ENCODE measurements at places on chromosomes 6 and 20.
A peak's percentile ranks its signal among the peaks of the same experiment; 100 is the strongest.

GRCh38 chr6:170200458-170200891 is 90.4 kb downstream of the DLL1 start:
- DNase-seq: no peak

DNA sequence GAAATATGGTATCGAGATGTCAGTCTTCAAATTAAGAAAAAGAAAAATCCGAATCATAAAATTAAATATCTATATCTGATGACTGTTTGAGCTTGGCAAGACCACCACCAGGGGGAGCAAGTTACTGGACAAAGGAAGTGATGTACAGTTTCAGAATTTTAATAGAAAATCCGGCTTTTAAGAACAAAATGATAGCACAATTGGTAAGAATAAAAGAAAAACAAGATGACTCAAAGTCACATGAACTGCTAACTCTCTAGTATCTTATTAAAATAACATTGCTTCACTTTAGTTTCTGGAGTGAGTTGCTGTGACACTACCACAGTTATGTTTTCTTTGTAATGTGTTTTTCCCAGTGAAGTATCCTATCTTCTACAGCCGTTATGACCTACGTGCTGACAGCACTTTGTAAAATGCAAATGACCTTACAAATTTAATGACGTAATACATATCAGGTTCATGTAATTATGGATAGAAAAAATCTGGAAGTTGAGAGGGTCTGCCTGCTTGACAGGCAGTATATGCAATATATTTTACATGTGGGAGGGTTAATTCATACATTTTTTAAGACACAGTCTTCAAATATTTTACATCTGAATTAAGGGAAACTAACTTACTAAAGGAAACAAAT is 405.3 kb upstream of the HS3ST5 start:
- peak; percentile 4 for DNase-seq

- DNase-seq: no peak
Measured at GRCh38 chr6:91094341-91094740, 507.5 kb upstream of the MAP3K7 start.

- DNase-seq: peak; percentile 21
Measured at GRCh38 chr20:45857882-45858216, 435 bp downstream of the ZSWIM3 start.

GRCh38 chr20:63138855-63139341 is 77.0 kb downstream of the YTHDF1 start:
- DNase-seq: no peak

DNA sequence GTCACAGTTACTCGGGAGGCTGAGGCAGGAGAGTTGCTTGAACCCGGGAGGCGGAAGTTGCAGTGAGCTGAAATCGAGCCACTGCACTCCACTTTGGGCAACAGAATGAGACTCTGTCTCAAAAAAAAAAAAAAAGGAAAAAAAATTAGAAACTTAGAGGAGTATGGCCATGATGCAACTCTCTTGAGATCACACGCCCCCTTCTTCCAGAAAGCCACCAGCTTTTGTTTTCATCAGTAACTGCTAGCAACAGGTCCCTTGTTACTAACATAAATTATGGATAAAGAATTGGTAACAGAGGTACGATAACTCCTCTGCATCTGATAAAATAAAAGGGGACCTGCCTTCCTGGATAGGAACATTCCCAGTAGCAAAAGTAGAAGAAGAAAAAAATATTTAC is 308.2 kb downstream of the CD83 start:
- DNase-seq: no peak

GRCh38 chr20:41052742-41053419 is 24.3 kb downstream of the TOP1 start:
- DNase-seq: no peak

DNA sequence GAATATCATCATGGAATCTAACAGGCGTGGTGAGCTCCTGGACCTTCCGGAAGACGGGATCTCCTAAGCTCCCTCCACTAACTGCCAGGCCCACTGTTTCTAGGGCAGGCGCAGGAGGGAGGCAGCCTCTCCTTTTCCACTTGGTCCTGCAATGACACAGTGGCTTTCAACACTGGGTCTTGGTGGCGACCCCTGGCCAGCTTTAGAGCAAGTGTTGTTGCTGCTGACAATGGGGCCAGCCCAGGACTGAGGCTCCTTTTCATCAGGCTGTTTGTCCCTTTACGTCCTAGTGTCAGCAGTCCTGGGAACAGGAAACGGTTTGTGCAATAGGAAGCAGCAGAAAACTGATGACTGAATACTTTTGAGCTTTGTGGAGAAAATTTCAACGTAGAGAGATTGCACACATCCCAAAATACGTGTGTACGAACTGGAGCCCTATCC is 9.7 kb upstream of the QKI start:
- no peak for DNase-seq

DNA sequence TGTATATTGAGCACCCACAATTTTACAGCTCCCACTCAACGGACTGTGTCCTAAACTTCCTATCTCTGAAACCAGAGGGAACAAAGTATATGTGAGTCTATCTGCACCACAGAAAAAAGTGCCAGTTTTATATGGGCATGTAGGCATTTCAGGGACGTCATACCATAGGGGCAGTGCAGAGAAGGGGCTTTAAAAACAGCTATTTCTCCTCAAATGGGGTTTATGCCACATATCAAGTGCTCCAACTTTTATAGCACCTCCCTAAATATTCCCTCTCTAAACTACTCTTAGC is 28.9 kb upstream of the ASF1A start:
- DNase-seq: no peak

DNA sequence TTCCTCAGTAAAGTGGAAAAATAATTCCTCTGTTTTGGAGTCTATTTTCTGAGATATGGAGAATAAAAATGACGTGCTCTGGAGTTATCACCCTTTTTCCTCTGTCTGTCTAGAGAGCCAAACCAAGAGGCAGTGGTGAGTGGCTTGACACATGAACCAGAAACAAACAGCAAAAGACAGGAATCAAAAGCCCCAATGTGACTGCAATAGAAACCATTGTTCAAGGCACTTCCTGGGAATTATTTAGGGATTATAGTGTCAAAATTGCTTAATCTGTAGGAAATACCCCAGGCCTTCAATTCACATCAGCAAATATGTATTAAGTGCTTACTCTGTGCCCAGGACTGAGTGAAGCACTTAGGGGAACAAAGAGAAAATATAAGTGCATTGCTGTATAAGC is 560.4 kb upstream of the JAG1 start:
- DNase-seq: no peak

DNA sequence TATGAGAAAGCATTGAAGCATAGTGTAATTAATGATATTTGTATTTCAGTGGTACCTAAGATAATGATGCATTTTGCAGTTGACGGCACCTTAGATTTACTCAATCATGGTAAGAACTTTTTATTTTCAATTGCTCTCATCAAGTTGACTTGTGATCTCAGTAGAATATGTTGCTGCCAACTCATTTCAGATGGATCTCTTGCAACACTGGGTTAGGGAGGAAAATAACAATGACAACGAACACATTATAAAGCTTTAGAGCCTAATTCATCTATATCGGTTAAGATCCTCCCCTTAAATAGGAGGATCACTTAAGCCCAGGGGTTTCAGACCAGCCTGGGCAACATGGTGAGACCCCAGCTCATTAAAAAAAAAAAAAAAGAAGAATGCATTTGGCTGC is 18.0 kb upstream of the TBC1D22B start:
- DNase-seq: no peak

- no peak for DNase-seq
Measured at GRCh38 chr20:57251344-57251743, 15.1 kb downstream of the BMP7 start.

DNA sequence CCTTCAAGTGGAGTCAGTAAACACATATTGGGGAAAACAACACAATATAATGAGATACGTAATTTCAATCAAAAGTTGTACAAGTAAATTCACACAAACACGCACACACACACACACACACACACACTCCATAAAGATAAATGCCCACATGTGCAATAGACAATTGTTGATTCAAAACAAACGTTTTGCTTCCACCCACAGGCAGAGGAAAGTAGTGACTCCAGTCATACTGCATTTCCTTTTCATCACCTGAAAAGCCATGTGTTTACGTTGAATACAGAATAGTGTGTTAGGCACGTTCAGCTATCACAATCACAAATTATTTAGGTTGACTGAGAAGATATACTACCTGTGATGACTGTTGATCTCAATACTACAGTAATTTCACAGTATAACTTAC is 443.8 kb upstream of the MANEA start:
- DNase-seq: no peak

DNA sequence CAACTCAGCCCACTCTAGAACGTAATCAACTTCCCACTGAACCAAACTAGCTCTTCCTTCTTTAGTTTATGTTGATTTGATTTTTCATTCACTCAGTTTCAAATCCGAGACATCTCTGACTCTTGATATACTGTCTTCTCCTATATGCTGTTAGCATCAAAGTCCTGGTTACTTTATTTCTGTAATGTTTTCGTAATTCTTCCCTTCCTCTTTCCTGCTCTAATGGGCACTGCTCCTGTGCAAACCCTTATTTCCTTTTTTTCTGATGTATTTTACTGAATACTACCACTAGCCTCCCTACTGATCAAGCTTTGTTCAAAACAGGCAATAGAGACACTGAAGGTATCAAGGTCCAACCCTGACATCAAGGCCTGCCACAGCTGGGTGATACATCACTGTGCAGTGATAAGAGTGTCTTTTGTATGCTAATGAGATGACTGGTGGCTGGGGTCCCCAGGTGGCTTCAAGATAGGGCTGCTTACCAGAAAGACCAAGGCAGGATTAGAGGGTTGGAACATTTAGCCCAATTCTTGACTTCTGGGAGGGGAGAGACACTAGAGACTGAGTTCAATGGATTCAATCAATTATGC is 95.2 kb downstream of the KIF13A start:
- DNase-seq: no peak

GRCh38 chr6:166194914-166195859 is 27.5 kb upstream of the TBXT start:
- DNase-seq: no peak

- DNase-seq: no peak
Measured at GRCh38 chr20:19631410-19631809, 126.6 kb upstream of the RIN2 start.

- no peak for DNase-seq
Measured at GRCh38 chr20:23774081-23774480, 23.3 kb upstream of the CST1 start.

GRCh38 chr20:19937218-19937617 is 79.9 kb upstream of the NAA20 start:
- DNase-seq: peak; percentile 4

GRCh38 chr6:40965046-40965445 is 74.0 kb downstream of the UNC5CL start:
- DNase-seq: no peak

- no peak for DNase-seq
Measured at GRCh38 chr20:55880361-55880760, 125.0 kb downstream of the CBLN4 start.

DNA sequence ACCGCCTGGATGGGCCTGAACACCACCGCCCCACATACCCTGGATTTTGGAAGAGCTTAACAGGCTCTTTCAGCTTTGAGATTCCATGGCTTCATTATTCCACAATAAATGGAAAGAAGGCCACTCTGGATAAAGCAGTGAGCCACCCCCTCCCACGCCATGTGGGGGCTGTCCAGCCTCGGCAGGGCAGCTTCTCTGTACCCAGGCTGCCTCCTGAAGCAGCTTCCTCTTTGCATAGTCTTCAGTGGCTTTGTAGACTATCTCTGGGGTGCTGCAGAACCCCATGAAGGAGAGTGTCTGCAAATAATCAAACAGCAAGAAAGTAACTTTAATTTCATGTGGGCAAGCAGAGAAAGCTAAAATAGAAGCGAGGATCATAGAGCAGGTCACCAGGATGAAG is 96.6 kb upstream of the NXT1 start:
- no peak for DNase-seq

- no peak for DNase-seq
Measured at GRCh38 chr6:143966312-143966711, 41.7 kb downstream of the PLAGL1 start.

DNA sequence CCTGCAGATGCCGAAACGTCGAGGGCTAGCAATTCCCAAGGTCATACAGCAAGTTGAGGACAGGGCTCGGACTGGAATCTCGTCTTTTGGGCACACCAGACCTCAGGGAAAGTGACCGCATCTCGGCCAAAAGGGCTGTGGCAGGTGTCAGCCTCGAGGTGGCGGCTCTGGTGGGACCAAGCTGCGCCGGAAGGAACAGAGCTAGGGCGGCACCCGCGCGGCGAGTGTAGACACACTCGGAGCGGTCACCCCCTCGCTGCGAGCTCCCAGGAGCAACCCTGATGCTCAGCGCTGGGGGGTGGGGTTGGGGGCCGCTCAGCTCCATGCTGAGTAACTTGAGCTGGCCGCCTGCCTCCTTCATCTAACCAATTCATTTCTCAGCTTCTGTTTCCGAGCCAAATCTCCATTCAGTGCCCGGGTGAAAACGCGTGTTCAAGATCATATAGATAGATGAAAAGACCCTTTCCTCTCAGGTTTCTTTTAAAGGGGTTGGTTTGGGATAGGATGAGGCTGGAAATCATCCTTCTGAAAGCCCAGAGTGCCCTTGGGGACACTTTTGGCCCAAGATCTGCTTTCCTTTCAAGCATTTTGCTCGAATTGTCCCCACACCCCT is 2.2 kb upstream of the TUBB2B start:
- peak; percentile 27 for DNase-seq

DNA sequence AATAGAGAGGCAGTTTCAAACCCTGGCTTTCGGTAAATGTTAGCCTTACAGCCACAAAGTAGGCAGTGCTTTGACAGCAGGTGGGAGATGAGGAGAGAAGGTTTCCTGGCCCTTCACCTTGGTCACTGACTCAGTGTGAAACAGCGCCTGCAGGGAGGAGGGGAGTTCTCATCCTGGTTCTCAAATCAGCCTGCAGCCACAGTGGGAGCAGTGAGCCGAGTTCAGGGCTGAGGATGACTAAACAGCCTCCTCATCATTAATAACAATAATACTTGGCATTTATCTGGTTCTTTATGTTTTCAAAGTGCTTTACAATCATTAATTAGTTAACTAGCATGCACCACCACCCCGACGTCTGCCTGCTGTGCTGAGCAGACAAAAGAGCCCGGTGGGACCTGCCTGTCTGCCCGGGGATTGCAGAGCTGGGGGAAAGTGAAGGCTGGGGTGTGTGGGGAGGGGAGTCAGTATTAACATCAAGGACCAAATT is 59.6 kb downstream of the PRDM1 start:
- DNase-seq: no peak

DNA sequence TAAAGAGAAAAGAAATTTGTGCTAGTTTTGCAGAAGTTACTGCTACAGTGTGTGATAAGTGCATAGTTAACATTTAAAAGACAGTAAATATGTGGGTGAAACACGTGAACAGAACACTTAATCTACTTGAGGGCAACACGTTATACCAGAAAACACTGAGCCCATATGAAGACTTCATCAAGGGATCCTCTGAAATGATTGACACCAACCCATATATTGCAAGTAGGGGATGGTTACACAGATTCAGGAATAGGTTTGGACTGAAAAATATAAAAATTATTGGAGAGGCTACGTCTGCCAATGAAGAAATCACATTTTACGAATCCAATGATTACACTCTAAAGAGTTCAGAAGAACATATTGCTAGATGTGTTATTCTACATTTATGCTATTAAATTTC is 185.6 kb downstream of the GPX5 start:
- no peak for DNase-seq

- DNase-seq: no peak
Measured at GRCh38 chr6:2962004-2962403, 9.4 kb downstream of the SERPINB6 start.
